ENCODE measurements at places on chromosomes 7 and 10. TPM values are rescaled to one million over a fixed set of nuclear protein-coding genes. Genes with fewer than 3 reads are reported as not detected.

Gene CYP26A1
- polyA plus RNA-seq, result 1.4 TPM

Gene LIPM
- not detected for polyA plus RNA-seq

DNA sequence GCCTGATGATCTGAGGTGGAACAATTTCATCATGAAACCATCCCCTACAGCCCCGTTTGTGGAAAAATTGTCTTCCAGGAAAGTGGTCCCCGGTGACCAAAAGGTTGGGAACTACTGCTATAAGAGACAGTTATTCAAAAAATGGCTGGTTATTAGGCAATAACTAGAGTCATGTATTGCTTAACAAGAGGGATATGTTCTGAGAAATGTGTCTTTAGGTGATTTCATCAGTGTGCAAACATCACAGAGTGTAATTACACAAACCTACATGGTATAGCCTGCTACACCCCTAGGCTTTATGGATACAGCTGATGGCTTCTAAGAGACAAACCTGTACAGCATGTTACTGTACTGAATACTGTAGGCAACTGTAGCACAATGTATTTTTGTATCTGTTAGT, 71.3 kb upstream of the CSTF2T start:
- DNase-seq, result no peak

Gene DKK1
- polyA plus RNA-seq, result 202 TPM

Gene CCDC136
- 1.1 TPM for polyA plus RNA-seq

DNA sequence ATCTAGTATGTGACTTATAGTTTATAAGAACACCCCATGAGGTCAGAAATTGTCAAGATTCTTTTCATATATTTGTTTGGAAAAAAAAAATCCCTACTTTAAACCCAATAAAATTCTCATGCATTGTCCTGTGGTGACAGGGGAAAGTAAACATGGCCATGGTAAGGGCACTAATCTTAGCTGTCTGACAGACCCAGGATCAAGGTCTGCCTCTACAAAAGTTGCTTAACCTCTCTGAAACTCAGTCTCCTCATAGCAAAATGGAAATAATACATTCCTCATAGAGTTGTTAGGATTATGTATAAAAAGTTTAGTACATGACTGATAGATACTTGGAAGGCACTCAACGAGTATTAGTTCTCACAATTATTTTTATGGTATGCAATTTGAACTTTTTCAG, 22.3 kb upstream of the AKAP9 start:
- no peak for DNase-seq

All from endothelial cell of umbilical vein (primary cell).